ENCODE measurements at places on chromosomes 1 and 21.
A peak's percentile ranks its signal among the peaks of the same experiment; 100 is the strongest.

GRCh38 chr1:27591622-27592021 lies 12.3 kb downstream of the AHDC1 start:
- no peak for DNase-seq

- no peak for DNase-seq
Measured at GRCh38 chr1:177567393-177567792, 396.6 kb downstream of the BRINP2 start.

- DNase-seq, result no peak
Measured at GRCh38 chr1:197989058-197989457, 71.9 kb downstream of the LHX9 start.

- no peak for DNase-seq
Measured at GRCh38 chr1:50783286-50783685, 176.8 kb downstream of the FAF1 start.

DNA sequence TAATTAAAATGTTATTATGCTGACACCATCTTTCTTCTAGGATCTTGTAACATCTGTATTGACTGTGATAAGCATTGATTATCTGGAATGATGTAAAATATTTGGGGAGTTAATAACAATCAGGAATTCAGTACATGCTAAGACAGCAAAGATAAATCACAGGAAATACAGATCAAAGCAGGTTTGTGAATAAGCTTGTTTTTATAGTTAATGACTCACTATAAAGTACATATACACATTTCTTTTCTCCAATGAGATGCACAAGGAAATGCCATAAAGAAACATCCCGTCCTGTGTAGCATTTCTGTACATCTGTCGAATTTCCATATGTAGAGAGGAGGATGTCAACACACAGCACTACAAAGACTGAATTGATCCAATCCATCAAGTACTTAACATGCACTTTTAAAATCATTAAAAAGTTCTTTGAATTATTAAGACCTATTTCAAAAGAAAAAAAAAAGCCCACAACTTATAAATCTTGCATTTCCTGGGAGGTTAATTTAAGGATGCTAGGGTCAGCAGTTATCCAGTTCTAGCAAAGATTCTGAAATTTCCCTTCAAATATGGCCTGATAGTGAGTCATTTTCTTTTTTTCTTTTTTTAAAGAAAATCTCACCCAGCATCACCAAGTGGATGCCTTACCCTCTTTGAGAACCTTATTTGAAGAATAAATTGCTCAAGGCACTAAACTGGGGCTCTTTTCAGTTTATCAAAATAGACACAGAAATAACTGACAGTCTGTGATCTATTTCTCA lies 243.2 kb upstream of the NR5A2 start:
- DNase-seq, result peak; percentile 48

DNA sequence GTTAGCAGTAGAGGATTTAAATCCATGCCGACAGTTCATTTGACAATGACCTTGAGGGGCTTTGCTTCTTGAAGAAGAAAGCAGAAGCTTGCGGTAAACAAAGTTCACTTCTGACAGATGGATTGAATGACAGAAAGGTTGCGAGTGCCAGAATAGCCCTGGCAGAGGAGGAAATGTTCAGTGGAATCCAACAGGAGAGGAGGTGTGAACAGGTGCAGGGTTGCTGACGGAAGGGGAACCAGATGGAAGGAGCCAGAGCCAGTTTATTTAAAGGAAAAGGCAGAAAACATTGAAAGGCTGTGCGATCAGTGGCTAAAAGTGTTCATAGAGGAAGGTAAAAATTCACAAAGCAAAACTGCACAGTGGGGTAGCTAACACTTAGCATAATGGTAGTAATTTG lies 141.0 kb downstream of the SDCCAG8 start:
- DNase-seq, result no peak

DNA sequence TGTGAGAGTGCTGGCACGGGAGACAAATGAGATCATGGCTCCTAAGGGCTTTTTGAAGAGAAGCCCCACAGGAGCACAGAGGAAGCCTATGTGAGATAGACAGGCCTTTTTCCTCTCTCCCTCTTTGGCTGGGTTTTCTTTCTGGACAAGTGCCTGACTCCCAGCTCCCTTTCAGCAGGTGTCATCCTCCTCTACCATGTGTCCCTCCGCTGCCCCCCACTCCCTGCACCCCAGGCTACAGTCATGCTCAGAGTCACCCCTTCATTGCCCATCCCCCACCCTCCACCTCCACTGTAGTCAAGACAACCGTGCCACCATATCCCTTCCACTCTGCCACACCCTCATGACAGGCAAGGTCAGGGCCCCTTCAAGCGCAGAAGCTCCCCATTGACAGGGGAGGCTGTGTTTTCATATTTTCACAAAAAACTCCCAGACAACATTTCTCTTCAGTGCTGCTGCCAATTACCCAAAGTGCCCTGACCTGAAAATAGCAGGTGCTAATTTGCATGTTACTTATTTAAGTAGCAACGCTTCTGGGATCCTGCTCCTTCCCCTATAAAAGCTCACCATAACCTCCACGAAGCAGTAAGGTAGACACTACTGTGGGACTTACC lies 92.1 kb upstream of the IPO9 start:
- no peak for DNase-seq

- DNase-seq, result peak; percentile 38
Measured at GRCh38 chr1:13860031-13860430, 160.0 kb downstream of the PRDM2 start.

GRCh38 chr1:182556279-182556678 lies 32.8 kb downstream of the RNASEL start:
- no peak for DNase-seq

GRCh38 chr1:109944541-109944940 lies 33.9 kb downstream of the CSF1 start:
- DNase-seq, result no peak

DNA sequence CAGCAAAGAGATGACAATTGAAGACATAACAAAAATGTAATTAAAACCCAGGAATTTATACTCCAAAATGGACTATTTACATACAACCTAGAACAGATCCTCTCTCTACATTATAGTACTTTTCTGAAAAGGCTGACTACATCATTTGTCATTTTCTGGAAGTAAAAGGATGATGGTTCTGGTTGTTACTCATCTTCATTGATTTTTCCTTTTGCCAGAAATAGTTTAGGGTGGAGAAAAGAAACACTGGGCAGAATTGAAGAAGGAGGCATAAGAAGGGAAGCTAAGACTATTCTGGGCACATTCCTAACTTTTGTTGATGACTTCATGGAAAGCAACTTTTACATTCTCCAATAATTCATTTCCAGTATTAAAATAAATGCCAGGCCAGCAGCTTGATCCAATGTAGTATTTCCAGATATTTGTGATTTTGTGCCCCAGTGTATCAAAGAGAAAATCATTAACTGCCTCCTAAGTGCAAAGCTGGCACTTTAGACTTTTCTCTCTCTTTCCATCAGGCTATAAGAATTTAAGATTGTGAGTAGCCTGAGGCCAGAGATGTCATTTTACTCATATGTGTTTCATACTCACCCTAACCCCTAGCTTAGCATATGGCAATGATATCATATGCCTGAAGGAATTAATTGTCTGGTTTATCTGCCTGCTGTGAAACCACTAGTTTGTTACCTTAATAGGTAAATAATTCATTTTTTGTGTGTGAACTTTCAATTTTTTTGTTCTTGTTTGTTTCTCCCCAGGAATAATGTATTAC lies 369.5 kb upstream of the LYPLAL1 start:
- DNase-seq, result no peak

DNA sequence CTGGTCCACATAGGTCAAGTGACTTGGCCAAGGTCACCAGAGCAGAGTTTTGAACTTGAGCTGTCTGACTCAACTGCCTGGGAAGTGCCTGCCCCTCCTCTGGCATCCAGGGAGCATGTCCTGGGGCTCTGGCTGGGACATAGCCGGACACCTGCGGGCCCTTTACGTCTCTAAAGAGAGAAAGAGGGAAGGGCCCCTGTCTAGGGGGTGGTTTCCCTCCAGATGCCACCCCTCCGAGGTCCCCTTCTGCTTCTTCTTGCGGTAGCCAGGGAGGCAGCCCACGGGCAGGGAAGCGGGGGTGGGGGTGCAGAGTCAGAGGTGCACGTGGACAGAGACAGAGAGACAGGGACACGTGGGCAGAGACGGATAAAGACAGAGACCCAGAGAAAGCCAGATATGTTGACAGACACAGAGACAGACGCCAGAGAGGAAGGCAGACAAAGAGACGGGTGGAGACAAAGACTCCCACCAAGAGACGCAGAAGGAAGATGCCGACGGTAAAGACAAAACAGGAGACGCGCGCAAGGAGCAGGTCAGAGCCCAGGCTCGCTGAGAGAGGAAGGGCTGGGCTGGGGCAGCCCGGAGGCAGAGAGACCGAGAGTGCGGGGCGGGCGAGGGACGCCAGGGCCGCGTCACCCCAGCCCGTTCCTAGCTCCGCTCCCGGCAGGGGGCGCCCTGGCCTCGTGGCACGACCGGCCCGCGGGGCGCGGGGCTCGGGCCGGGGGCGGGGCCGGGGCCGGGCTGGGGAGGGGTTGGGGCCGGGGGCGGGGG lies 458 bp upstream of the ALPL start:
- DNase-seq, result peak; percentile 8

DNA sequence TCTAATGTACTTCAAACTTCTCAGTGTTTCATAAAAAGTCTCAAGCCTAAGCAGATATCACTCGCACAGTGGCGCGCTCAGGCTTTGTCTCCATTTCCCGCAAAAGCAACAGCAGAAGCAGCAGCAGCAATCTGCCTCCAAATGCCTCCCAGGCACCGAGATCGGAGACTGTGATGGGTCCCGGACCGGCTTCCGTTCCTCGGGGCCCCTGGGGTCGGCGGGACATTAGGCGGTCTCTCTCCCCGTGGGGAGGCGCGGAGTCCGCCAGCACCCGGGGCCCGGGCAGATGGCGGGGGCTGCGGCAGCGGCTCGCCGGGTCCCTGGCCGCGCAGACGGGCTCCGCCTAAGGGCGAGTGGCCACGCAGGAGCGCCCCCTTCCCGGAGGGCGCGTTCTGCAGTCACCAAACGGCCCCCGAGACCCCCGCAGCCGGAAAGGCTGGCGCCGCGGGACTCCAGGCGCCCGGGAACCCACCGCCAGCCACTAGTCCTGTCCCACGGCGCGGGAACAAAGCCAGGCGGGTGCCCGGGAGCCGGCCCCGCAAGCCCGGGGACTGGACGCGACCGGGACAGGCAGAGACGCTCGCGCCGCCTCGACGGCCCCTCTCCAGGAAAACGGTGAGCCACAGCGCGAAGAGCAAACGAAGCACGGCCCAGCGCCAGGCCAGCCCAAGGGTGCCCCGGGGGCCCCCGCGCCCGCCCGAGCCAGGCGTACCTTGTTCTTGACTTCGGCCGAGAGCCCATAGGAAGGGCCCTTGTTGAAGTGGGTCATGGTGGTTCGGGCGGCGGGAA lies 590 bp downstream of the CNN3 start:
- peak; percentile 55 for DNase-seq

DNA sequence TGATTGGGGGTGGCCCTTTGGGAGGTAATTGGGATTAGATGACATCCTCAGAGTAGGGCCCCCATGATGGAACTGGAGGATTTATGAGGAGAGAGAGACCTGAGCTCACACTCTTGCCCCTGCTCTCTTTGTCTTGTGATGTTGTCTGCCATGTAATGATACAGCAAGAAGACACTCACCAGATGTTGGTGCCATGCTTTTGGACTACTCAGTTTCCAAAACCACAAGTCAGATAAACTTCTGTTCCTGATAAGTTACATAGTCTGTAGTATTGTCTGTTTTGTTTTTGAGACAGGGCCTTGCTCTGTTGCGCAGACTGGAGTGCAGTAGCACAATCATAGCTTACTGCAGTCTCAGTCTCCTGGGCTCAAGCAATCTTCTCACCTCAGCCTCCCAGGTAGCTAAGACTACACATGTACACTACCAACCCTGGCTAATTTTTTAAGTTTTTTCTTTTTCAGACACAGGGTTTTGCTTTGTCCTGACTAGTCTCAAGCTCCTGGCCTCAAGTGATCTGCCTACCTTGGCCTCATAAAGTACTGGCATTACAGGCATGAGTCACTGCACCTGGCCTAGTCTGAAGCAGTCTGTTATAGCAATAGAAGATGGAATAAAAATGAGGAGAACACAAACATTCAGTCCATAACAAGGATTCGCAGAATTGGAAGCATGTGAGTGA lies 115.0 kb upstream of the GALNT2 start:
- DNase-seq, result no peak

GRCh38 chr1:87167848-87168525 lies 160.7 kb upstream of the LMO4 start:
- DNase-seq, result no peak

GRCh38 chr1:108896146-108897145 lies 19.7 kb downstream of the GPSM2 start:
- no peak for DNase-seq
